HFFc6 (cell line): ENCODE measurements at places on chromosomes 7 and 10.

DNA sequence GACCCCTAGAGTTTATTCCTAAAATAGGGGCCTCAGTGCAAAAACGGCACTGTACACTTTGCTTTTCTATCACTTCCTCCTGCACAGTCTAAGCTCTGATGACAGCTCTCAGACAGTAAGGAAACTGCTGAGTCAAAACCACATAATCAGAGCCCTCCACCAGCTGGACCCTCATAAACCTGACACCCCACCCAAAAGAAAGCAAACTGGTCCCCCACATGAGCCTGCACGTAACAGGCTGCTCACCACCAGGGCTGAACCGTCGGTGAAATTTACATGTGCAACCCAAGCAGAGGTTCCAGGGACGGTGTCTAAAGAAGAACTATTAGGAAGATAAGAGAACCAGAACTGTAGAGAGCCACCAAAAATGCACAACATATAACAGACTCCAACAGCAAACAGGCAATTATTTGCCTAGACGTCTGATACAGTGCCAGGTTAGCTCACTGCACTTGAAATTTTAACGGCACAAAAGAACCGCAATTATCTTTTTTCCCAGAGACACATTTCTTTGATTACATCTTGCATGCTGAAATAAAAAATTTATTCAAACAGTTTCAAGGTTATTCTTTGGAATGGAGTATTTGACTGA lies 19.6 kb downstream of the SGMS1 start:
- peak; percentile 32 for DNase-seq

GRCh38 chr10:29378106-29378505 lies 89.2 kb downstream of the LYZL1 start:
- DNase-seq: no peak

GRCh38 chr10:17033529-17034260 lies 95.9 kb downstream of the CUBN start:
- DNase-seq: no peak

GRCh38 chr10:100697070-100697469 lies 48.3 kb upstream of the PAX2 start:
- peak; percentile 66 for DNase-seq

DNA sequence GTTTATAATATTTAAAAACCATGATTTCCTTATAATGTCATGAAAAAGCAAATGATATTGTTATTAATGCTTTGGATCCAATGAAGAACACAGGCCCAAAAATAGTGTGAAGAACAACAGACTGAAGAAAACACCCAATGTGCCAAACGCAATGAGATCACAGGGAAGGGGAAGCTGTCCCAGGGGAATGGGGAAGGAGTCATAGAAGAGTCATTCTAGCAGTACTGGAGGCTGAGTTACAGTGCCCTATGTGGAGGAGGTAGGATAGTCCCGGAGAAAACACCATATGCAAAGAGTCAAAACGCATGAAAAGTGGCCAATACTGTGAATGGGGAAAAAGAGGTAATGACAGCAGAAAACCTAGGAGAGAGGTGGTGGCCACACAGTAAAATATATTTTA lies 50.9 kb downstream of the TPK1 start:
- no peak for DNase-seq

DNA sequence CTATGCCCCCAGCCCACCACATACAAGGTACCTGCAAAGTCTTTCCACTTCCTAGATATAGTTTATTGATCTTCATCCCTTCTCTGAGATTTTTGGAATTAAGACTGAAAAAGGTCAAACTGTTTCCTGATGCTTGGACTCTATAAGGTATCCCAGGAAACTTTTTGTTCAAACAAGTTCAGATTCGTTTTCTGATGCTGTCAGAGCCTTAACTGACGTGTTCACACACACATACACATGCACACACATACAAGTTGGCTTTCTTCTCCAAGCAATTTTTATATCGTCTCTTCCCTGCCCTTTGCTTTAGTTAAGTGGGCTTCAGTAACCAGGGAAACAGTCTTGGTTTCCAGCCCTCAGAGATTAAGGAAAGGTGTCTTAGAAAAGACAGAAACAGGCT lies 11.7 kb upstream of the VPS41 start:
- no peak for DNase-seq

GRCh38 chr7:234051-234707 lies 41.8 kb downstream of the FAM20C start:
- DNase-seq: no peak

- DNase-seq: no peak
Observed at GRCh38 chr10:114513381-114513792, 109.1 kb upstream of the AFAP1L2 start.

GRCh38 chr7:106824458-106824857 lies 40.6 kb upstream of the PIK3CG start:
- DNase-seq: peak; percentile 24

GRCh38 chr10:49131507-49132361 lies 2.1 kb downstream of the FAM170B start:
- no peak for DNase-seq

GRCh38 chr7:36535866-36536664 lies 146.4 kb downstream of the ANLN start:
- DNase-seq: no peak

- DNase-seq: peak; percentile 32
Observed at GRCh38 chr10:98587156-98587837, 140.6 kb upstream of the HPS1 start.

DNA sequence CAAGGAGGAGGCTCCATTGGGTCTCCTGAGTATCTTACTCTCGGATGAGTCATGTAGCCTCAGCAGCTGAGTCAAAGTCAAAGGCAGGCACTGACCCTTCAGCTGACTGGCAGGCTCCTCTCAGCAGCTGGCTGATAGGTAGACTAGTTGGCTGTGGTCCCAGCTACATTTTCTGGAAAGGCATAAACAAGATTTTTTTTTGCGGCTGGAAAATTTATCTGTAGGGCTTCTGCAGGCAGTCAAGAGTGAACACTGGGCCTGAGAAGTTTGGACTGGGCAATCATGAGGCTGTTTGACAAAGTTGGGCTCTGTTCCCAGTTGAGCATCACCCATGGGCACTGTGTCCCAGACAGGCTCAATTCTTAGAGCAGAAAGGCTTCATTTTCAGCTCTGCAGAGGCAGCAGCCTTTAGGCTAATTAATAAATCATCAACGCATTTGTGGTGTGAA lies 796.2 kb downstream of the CCSER2 start:
- DNase-seq: no peak

- no peak for DNase-seq
Observed at GRCh38 chr10:11517150-11517549, 94.3 kb downstream of the USP6NL start.

DNA sequence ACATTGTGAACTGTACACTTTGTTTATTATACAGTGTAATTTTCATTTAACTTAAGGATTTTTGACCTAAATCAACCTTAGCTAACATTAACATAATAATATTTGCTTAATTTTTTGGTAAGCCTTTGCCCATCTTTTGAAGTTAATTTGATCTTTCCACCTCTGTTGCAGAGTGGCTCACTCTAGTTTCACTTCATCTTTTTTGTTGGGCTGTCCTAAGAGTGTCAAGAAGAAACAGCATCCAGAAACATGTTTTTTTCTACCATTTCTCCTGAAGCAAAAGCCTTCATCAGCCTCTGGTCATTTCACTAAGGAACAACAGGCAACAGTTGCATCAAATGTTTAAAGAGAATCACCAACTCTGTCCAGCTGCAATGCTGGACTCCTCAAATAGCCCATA lies 824.7 kb downstream of the REEP3 start:
- no peak for DNase-seq

GRCh38 chr7:159099711-159100231 lies 44.9 kb downstream of the VIPR2 start:
- no peak for DNase-seq

GRCh38 chr10:122780391-122780790 lies 65.3 kb downstream of the CUZD1 start:
- peak; percentile 1 for DNase-seq

- peak; percentile 19 for DNase-seq
Observed at GRCh38 chr10:31508882-31509281, 189.9 kb downstream of the ZEB1 start.

- DNase-seq: no peak
Observed at GRCh38 chr10:90096196-90096595, 394.8 kb downstream of the KIF20B start.

- peak; percentile 97 for DNase-seq
Observed at GRCh38 chr7:5423976-5424748, 528 bp upstream of the TNRC18 start.

DNA sequence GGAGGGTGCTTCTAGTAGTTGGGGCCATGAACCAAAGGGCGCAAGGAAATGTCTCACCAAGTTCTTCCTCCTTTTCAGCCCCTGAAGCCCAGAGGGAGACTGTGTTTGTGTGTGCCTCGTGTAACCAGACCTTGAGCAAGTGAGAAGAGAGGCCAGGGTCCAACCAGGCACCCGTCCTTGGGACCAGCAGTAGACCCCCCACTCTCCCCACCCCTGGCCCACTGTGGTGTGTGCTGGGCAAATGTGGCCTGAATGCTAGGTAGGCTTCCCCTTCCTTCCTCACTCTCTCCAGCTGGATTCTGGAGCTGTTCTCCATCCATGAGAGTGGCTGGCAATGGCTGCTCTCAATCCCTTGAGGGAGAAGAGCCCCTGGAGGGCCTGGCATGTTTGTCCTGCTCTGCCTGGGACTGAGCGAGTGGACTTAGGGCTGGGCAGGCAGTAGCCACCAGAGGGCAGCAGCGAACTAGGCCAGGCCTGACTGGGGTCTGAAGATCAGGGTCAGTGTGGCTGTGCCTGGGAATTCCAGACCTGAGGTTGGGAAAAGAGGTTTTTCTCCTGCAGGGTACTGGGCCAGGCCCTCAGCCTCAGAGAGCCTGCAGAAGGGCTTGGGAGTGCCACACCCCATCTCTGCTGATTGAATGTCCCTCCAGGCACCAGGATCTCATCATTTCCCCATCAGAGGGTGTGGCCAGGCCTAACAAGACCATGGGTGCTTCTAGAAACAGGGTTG lies 12.5 kb downstream of the SFRP5 start:
- peak; percentile 37 for DNase-seq

- no peak for DNase-seq
Observed at GRCh38 chr7:51210766-51211165, 105.8 kb downstream of the COBL start.

GRCh38 chr10:3969876-3970666 lies 185.1 kb upstream of the KLF6 start:
- no peak for DNase-seq

GRCh38 chr7:94391726-94392392 lies 2.8 kb upstream of the COL1A2 start:
- peak; percentile 70 for DNase-seq

DNA sequence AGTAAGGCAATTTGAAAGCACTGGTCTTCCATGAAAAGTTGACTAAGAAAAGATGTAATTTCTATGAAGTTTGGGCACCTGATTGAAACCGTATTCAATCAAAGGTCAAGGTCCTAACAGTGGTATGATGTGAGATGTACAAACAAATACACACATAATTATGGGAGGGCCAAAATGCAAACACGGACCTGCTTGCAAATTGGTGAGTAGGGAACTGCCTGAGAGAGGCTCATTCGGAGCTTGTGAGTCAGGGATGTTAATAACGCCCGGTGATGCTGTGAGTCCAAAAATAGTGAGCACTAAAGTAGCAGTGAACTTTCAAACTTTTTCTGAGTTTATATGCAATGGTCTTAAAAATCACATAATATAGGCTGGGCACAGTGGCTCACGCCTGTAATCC lies 34.2 kb upstream of the FAM180A start:
- DNase-seq: no peak

DNA sequence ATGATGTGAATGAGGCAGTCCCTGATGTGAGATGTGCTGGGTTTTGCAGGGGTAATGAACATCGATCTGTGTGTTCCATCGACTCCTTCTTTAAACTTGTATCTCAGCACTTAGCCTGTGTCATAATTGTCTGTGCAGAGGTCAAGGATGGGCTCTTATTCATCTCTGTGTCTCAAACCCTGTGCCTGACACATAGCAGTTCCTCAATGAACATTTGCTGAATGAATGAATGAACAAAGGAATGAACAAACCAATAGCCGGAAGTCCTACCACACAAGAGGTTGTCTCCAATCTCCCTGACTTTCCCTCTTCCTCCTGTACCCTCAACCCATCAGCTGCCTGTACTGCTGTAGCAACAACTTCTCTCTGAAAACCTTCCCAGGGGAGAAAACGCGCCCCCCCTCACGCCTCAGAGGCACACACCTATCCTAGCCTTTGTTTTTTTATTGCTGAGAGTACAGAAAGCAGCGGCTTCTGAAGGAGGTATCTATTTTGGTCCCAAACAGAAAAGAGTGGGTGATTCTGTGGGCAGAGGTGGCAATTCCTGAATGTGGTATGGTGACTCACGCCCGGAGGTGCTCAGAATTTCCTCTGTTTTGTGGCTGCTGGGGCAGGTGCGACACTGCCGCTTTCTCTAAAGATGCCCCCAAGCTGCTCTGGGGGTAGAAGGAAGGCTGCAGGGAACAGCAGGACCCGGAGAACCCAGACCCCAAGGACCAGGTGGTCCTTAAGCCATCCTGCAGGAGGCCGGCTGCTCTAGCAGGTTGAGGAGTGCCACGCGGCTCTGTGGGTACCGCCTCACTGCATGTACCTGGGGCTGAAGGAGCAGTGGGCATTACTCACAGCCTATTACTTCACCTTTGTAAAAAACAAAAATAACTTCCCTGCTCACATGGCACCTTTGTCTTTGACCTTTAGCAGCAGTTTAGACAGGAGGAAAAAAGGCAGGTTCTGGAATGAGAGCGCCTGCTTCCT lies 9.6 kb downstream of the IL2RA start:
- DNase-seq: no peak

GRCh38 chr7:137943132-137943551 lies 58.7 kb downstream of the CREB3L2 start:
- DNase-seq: no peak

DNA sequence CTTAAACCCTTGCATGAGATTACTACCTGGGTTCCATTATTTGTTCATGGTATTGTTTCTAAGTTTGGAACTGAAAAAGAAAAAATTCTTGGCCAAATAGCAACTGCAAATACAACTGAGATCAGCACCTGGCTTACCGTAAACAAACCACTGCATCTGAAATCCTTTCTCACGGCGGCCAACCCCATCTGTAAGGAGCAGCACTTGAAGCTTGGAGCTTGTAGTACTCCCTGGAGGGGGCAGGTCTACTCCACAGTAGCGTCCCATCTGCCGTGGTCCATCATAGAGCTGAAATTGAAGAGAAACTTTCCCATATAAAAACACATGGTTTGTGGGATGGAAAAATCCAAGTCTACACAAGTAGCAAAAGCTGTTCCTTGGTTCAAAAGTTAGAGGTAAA lies 109.9 kb downstream of the CUBN start:
- no peak for DNase-seq

DNA sequence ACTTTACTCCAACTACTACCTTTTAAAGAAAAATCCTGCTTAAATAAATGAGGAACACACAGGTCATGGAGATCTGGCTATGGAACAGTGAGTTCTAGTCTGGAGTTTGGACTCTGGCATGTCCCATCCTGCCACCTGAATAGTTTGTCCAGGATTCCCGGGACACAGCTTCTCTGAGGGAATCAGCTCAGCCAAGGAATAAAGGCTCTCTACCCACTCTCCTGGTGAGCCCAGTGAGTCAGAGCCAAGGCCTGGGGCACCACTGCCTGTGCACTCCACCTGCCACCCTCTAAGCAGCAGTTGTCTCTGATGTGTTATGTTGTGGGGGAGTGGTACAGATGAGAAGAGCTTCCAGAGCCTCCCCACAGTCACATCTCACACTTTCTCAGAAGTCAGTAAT lies 113.5 kb downstream of the HTR5A start:
- DNase-seq: no peak
